A172 (cell line): ENCODE measurements at places on chromosomes 11 and 22. TPM values are rescaled to one million over a fixed set of nuclear protein-coding genes. Genes with fewer than 3 reads are reported as not detected.

DNA sequence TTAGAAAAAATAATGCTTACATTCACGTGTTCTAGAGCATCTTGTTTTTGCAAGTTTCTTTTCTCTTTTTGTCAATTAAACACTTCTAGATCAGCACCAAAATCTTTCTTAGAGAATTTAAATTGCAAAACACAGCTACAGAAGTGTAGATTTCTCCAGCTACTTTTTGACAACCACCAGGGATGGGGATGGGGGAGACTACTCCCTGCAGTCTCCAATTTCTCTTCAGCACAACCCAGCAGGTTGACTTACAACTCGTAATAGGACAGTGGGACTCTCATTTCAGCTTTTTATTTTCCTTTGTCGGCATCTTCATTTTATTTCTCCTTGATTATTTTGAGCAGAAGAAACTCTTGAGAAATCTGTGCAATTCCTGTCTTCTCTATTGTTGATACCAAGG, 441.2 kb downstream of the LRRC4C start:
- no peak for DNase-seq

GRCh38 chr11:73461335-73461840, 85.2 kb downstream of the RELT start:
- no peak for DNase-seq

The PTPRJ gene
- total RNA-seq, result 15.2 and 15.8 TPM in 2 replicates

DNA sequence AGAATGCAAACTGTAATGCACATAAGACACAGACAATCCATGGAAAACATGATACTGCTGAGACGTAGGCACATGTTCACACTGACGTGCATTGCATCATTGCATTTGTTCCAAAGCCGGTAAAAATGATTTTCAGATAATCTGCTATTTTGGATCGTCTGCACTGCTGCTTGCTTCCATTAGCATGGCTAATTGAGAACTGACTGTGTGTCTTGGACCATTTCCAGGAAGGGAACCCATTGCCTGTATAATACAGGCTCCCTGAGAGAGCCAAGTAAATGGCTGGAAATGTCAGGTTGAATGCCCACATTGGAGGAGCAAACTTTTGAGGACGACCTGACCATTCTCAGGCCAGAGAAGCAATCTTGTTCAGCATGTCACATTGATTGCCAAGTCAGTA, 304.8 kb downstream of the ST3GAL4 start:
- DNase-seq, result no peak

The PATE2 gene
- total RNA-seq, result not detected in 2 replicates

DNA sequence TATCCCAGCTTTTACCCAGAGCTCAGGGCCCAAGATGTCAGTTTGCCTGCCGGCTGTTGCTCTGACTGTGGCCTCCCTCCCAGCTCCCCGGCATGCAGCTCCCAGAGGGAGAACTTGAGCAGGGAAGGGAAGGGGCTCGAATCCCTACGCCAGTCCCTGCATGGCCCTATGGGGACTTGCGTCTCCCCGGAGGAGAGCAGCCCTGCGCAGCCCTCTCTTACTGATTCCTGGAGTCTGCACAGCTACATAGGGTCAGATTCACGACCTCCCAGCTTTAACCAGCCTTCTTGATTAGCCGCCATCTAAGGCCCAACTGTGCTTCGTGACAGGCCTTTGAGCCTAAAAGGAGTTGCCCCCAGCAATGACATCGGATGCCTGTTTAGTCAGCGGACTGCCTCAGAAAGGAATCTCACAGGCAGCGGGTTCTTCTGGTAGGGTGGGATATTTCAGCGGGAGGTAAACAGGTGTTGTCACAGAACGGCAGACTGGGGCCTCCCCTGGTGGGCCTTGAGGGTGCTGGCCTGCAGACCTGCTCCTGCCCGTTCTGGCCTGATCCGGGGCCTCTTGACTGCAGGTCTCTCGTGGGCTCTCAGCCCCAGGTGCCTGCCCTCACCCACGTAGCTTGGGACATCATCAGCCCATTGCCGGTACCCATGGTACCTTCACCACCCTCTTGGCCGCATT, 43.8 kb upstream of the KCNQ1OT1 start:
- no peak for DNase-seq

GRCh38 chr11:31822175-31822926, 11.2 kb upstream of the PAX6 start:
- no peak for DNase-seq

- no peak for DNase-seq
Measured at GRCh38 chr11:107329164-107329563, 128.5 kb downstream of the CWF19L2 start.

The OR51E2 gene
- total RNA-seq, result not detected in 2 replicates

- DNase-seq, result no peak
Measured at GRCh38 chr11:128374026-128374425, 213.3 kb downstream of the ETS1 start.

DNA sequence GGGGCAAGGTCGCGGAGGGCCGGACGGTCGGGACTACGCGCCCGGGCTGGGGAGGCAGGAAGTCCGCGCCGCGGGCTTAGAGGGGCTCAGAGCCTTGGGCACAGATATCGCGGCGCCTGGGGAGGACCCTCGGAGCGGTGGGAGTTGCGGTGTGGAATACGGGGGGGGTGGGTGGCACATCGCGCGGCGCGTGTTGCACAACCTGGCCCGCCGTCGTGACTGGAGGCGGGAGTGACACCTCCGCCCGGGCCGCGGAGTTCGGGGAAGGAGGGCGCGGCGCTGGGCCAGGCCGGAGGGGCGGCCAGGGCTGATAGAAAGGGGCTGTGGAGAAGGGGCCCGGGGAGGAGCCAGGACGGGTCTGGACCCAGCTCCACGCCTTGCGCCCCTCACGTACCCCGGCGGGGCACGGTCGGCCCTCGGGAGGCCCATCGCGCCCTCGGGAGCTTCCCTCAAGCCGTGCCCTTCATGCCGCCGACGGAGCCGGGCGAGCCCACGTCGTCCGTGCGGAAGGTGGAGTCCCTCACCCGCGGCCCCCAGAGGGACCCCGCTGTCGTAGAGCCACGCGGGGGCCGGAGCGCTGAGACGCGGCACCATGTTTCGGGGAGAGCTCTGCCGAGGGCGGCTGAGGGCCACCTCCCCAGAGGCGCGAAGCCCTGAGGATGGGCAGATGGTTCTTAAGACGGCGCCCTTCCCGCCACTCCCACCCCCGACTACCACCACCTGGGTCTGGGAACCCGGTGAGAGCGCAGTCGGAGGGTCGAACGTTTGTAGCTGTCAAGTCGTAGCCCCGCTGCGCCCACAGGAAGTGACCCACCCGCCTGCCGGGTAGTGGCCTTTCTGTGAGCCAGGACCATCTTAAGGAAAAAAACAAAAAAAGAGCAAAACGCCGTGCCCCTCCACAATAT, 729 bp downstream of the IL17RA start:
- DNase-seq, result no peak

The CLCF1 gene
- total RNA-seq, result 7.5 and 8.1 TPM in 2 replicates

The TRIM21 gene
- total RNA-seq, result 24.7 and 25.2 TPM in 2 replicates

The PLEKHA7 gene
- 1.3 and 3.8 TPM in 2 replicates for total RNA-seq

GRCh38 chr11:72813740-72814285, 398 bp upstream of the ATG16L2 start:
- peak; percentile 65 for DNase-seq

The SLC25A18 gene
- 0.09 TPM in 1 of 2 replicates, not detected in the other for total RNA-seq

DNA sequence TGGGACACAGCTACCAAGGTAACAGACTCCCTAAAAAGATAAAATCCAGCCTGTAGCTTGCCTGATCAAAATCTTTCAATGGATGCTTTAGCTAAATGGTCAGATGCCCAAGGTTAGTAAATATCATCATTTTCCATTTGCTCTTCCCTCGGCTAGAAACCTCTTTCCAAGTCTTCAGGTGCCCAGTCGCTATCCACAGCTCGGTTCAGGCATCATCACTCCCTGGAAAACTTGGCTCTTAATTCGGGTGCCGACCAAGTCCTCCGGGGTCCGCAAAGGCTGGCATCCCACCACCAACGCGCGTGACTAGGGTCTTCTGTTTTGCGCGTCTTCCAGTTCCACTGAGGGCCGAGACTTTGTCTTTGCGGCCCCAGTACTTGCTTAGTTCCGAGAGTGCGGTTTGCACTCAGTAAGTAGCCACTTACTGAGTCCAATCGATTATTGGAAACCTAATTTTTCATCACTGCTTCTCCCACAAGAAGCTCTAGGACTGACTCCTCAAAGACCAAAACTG, 44.3 kb downstream of the OR4D9 start:
- no peak for DNase-seq

The CBLIF gene
- not detected in 2 replicates for total RNA-seq

The CPT1A gene
- 8.0 and 13.1 TPM in 2 replicates for total RNA-seq

The SHISA8 gene
- total RNA-seq, result not detected in 2 replicates

DNA sequence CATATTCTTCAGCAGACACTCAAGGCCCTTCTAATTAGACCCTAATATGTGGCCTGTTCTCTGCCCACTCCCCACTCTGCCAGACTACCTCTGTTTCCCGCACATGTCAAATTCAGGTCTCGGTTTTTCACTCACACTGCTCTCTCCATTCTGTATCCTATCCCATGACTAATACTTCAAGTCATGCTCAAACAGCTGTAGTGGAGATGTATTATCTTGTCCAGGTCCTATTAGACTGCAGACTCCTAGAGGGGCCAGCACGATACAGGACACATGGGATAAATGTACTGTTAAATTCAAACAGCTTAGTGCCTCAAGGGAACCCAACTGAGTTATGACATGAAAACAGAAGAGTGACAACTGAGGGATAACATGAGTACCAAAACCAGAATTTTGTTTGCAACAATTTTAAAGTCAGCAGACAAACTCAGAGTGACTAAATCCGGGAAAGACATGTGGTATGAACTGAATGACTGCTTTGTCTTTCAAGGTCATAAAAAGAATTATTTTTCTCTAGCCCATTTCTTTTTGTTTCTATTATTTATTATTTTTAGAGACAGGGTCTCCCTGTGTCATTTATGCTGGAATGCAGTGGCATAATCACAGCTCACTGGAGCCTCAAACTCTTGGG, 20.5 kb downstream of the ATP6V1E1 start:
- no peak for DNase-seq

- no peak for DNase-seq
Measured at GRCh38 chr11:1939006-1939625, 8.0 kb upstream of the MRPL23 start.

The GAB4 gene
- not detected in 2 replicates for total RNA-seq

- peak; percentile 80 for DNase-seq
Measured at GRCh38 chr11:79081471-79082031, 359.3 kb downstream of the TENM4 start.

- DNase-seq, result no peak
Measured at GRCh38 chr11:44940404-44940803, 10.3 kb downstream of the TP53I11 start.

- peak; percentile 69 for DNase-seq
Measured at GRCh38 chr11:77109236-77110019, 6.8 kb downstream of the OMP start.

- DNase-seq, result no peak
Measured at GRCh38 chr11:8777907-8778767, 95.5 kb downstream of the RPL27A start.

The CCDC87 gene
- total RNA-seq, result 0.31 and 1.2 TPM in 2 replicates

DNA sequence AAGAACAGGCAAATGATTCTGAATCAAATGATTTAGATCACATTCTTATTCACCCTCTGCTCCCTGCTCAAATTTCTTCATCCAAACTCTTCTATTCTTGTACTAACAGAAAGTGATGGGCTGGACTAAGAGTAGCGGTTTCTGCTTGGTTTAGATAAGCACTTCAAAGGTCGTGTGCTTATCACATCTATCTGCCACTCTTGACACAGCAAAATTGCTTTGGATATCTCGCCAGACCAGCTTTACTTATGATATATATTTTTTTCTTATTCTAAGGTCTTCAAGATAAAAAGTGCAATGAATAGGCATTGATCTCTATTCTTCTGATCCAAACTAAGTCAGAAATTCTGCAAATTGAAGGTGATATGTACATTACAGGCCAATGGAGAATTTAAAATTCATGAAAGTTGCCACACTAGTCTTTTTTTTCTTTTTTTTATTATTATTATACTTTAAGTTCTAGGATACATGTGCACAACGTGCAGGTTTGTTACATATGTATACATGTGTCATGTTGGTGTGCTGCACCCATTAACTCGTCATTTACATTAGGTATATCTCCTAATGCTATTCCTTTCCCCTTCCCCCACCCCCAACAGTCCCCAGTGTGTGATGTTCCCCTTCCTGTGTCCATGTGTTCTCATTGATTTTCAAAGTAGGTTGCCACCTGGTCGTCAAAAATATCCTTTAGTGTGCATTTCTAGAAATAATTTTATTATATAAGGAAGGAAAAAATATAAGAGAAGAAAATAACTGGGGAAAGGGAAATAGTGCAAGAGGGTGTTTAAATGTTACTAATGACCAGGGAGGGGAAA, 1941.0 kb upstream of the RAG2 start:
- DNase-seq, result no peak

DNA sequence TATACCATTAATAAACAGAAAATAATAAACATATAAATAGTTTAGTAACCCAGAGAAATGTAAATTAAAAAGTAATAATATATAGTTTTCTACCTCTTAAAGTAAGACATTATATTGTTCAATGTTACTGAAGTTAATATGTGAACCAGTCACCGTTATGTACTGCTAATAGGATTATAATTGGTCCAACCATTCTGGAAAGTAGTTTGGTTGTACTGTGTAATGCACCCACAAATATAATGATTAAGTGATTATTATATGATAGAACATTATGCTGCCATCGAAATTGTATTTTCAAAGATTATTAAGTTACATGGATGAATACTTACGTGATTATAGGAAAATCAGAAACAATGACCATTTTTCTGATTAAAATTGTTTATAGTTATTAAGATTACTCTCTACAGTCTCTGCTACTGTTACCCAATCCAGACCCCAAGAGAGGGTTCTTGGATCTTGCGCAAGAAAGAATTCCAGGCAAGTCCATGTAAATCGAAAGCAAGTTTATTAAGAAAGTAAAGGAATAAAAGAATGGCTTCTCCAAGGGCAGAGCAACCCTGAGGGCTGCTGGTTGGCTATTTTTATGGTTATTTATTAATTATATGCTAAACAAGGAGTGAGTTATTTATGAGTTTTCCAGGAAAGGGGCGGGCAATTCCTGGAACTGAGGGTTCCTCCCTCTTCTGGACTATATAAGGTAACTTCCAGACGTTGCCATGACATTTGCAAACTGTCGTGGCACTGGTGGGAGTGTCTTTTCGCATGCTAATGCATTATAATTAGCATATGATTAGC, 50.1 kb downstream of the ACER3 start:
- DNase-seq, result no peak

- DNase-seq, result peak; percentile 62
Measured at GRCh38 chr11:122108192-122108799, 7.7 kb downstream of the BLID start.

DNA sequence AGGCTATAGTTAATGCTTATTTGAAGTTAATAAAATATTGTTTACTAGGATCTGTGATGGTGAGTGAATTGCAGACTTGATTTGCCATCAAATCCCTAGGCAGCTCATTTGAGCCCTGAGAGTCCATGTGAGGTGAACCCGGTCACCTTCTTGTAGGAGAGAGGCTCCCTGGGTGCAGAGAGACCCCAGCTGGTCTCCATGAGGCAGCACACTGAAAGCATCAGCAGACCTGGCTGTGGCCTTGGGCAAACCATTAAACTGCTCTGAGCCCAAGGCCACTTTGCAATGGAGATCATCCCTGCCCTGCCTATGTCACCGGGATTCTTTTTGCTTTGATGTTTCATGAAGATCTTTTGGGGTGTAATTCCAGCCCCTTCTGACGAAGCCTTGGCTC, 125.2 kb downstream of the MICAL2 start:
- peak; percentile 44 for DNase-seq

GRCh38 chr11:92751594-92751993, 217.9 kb upstream of the MTNR1B start:
- DNase-seq, result no peak
